ENCODE measurements at places on chromosomes 2 and 18. TPM values are rescaled to one million over a fixed set of nuclear protein-coding genes. Genes with fewer than 3 reads are reported as not detected.

GRCh38 chr18:63799189-63799588, 24.0 kb downstream of the SERPINB7 start:
- no peak for DNase-seq

GRCh38 chr2:82819951-82820350, 1639.1 kb downstream of the SUCLG1 start:
- DNase-seq = no peak

DNA sequence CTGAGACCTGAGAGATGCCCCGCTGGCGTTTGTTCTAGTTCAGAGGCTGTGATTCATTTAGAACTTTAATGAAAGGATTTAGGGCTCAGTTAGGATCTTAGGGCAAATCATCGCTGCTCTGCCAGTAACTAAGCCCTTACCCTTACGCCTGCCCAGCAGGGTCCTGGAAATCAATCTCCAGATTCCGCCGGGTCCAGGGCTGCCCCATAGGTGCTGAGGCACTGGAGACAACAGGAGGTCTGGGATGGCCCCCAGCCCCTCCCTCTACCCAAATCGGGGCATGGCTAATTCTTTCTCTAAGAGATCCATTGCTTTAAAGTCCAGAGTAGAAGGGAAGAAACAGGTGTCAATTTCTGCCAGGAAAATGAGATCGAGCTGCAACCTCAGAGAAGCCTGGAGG, 83.1 kb downstream of the SDC1 start:
- DNase-seq = no peak

DNA sequence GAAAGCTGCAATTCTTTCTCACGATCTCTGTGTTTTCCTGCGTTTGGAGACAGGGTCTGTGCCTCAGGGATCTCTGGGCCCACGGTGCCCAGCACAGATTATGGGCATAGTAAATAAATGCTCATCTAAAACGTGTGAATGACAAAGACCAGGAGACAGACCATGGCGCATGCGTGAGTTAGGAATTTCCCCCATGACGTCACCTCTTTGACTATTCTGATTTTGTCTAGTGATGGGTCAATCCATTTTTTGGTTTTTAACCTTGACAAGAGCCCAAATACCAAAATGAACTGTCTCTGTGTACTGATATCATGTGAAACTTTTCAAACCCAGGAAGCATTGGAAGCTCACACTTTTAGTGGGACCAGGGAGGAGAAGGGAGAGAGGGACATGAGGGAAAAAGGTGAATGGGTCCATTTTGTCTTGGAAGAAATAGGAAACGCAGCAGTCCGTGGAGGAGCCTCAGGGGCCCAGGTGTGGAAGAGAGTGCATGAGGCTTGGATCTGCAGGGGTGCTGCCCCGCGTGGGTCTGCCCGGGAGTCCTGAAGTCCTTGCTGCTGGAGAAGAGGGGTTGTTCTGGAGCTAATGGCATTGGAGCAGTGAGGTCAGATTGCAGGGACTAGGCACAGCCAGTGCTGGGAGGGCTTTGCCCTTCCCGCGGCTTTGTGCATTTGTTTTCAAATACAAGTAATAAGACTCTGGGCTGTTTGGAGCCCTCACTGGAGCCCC, 172.2 kb downstream of the ASB1 start:
- DNase-seq = no peak

Gene CKAP2L
- total RNA-seq = 1.7 TPM

GRCh38 chr2:75894170-75894569, 183.5 kb upstream of the GCFC2 start:
- no peak for DNase-seq

DNA sequence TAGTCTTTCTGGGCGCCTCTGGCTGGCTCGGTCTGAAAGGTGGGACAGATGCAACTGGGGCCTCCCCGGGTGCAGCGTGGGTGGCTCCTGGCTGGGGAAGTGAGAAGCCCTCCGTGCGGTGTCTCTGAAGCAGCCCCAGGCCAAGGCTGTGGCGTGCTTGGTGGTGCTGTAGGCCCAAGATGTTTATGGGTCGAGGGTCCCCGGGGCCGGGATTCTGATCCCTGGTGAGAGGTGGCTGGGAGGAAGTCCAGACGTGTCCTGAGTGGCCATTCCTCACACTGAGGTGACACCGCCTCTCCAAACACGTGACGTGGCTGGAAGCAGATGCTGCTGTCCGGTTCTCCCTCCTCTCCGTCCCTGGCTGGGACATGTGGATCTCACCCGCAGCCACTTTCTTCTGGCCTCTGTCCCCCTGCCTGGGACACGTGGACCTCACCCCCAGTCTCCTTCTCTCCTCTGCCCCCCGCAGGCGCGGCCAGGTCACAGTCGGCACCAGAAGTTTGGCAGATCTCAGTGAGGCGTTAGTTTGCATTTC, 12.6 kb downstream of the RTP5 start:
- DNase-seq = peak; percentile 65
